ENCODE measurements at places on chromosomes 13 and 19.

DNA sequence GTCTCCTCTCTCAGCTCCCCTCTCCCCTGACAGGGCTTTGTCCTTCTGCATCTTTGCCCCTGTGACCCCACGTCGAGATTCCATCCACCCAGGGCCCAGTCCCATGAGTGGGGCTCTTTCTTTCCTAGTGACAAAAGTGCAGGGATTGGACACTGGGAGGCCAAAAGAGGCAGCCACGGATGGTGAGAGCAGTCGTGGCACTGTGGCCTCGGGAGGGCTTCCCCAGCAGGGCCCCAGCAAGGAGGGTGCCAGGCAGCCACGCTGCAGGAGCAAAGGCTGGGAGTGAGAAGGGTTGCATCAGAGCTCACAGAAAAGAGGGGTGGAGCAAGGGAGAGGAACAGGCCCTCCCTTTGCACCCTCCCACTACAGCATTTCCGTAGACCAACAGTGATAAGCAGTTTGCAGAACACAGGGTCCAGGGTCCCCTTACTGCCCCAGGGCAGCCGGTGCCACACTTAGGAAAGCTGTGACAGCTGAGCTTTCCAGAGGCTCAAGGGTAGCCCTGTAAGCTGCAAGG lies 4.9 kb downstream of the ZSCAN1 start:
- no peaks in the 10 kb centered on the region for H3K36me3 ChIP-seq
- no peak overlapping the region for H3K4me3 ChIP-seq
- H3K27ac ChIP-seq = no peak overlapping the region
- peaks cover under 1% of the 10 kb centered on the region for H3K4me1 ChIP-seq
- peaks cover 23% of the 10 kb centered on the region for H3K27me3 ChIP-seq

GRCh38 chr19:14440049-14440448 lies 6.9 kb downstream of the PKN1 start:
- no peak overlapping the region for H3K27ac ChIP-seq
- peaks cover 30% of the 10 kb centered on the region for H3K36me3 ChIP-seq
- peaks cover 24% of the 10 kb centered on the region for H3K4me1 ChIP-seq
- H3K27me3 ChIP-seq = no peaks in the 10 kb centered on the region

DNA sequence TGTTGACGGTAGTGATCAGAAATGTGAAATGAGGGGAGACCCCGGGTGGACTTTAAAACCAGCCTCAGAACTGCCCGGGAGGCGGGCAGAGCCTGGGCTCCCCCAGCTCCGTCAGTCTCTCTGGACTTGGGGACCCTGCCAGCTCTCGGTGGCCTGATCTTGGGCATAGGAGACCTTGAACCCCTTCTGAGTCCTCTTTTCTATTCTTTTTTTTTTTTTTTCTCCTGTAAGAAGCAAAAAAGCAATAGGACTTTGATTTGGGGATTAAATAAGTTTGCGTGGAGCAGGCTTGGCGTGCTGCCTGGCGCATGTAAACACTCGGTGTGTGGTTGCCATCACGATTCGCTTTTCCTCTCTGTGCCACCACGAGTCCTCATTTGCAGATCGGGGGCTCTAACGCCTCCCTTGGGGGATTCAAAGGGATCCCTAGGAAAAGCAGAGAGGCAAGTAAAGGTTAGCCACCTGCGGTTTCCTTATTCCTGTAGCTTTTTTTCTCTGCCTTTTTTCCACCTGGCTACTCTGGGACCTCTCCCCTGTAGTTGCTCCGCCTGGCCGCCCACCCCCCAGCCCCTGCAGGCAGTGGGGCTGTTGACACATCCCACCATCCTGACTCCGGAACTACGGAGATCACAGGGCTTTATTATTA lies 1.3 kb downstream of the SAFB start:
- DNase-seq = no peak
- peaks cover 37% of the 10 kb centered on the region for H3K36me3 ChIP-seq
- peaks cover 75% of the 10 kb centered on the region for H3K4me1 ChIP-seq
- peak overlapping the region; percentile 87 for H3K4me3 ChIP-seq

DNA sequence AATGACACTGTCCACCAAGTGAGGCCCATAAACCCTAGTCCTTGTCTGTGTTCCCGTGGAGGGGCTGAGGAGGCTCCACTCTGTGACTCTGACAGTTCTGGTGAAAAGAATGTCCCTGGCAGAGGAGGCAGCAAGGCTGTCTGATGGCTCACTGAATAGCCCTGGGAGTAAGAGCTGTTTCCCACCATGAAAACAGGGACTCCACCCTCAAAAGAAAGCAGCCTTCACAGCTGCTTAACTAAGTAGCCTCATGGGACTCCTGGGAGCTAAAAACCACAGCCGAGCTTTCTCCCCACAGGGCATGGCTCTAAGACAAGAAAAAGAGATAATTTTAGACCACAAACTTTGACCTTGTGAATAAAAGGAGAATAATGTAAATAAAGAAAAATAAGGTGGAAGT lies 135.1 kb upstream of the FRY start:
- H3K4me1 ChIP-seq = peaks cover 19% of the 10 kb centered on the region
- H3K4me3 ChIP-seq = no peak overlapping the region
- H3K36me3 ChIP-seq = no peaks in the 10 kb centered on the region
- no peak overlapping the region for H3K27ac ChIP-seq
- H3K27me3 ChIP-seq = no peaks in the 10 kb centered on the region
- DNase-seq = no peak

DNA sequence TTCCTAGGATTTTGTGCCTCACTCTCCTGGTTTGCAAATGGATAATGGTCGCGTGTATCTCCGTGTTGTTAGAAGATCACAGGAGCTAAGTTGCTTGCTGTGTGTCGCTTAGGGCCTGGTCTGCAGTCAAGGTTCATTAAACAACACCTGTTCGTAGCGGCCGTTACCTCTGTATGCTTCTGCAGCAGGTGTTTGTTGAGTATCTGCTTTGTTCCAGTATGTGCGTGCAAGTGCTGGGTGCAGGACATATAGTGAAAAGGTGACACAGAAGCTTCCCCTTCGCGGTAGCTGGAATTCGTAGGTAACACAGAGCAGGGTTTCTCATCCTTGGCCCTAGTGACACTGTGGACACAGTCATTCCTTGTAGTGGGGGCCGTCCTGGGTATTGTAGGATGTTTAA lies 5.4 kb downstream of the MED25 start:
- no peak overlapping the region for H3K27ac ChIP-seq
- peaks cover 16% of the 10 kb centered on the region for H3K4me1 ChIP-seq
- H3K4me3 ChIP-seq = no peak overlapping the region
- no peak for DNase-seq

GRCh38 chr13:64029343-64030093 lies 2613.9 kb upstream of the PCDH20 start:
- no peaks in the 10 kb centered on the region for H3K4me1 ChIP-seq
- no peak overlapping the region for H3K27ac ChIP-seq
- DNase-seq = no peak
- no peaks in the 10 kb centered on the region for H3K36me3 ChIP-seq

DNA sequence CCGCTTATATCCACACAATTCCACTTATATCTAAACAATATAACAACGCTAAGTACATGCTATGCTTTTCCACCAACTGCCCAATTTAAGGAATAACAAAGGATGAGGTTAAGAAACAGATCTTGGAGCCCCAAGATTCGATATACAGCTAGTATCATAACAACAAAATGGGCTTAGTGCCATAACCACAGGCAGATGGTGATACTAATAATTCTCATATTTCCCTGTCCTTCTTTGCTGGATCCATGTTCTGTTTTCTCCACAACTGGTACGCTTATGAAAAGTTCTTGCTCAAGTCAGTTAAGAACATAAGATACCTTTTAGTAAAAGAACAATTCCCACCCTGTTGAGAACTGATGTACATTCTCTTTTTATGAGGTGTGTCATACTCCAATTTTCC lies 33.9 kb downstream of the CAB39L start:
- no peak for DNase-seq
- no peak overlapping the region for H3K4me3 ChIP-seq
- peaks cover 2% of the 10 kb centered on the region for H3K4me1 ChIP-seq
- no peaks in the 10 kb centered on the region for H3K36me3 ChIP-seq
- H3K27ac ChIP-seq = no peak overlapping the region

- H3K27ac ChIP-seq = no peak overlapping the region
- H3K4me3 ChIP-seq = no peak overlapping the region
- DNase-seq = no peak
- H3K36me3 ChIP-seq = no peaks in the 10 kb centered on the region
- H3K27me3 ChIP-seq = peaks cover 51% of the 10 kb centered on the region
These were observed 6.1 kb downstream of the FLT3 start for GRCh38 chr13:28094306-28094705.

- H3K27me3 ChIP-seq = no peaks in the 10 kb centered on the region
- H3K4me1 ChIP-seq = no peaks in the 10 kb centered on the region
- no peak overlapping the region for H3K4me3 ChIP-seq
- H3K27ac ChIP-seq = no peak overlapping the region
- no peak for DNase-seq
These were observed 498.5 kb downstream of the DIAPH3 start for GRCh38 chr13:59665184-59665583.

GRCh38 chr13:55893540-55893939 lies 1247.2 kb upstream of the PRR20A start:
- H3K4me1 ChIP-seq = no peaks in the 10 kb centered on the region
- no peak overlapping the region for H3K27ac ChIP-seq
- no peaks in the 10 kb centered on the region for H3K27me3 ChIP-seq
- H3K4me3 ChIP-seq = no peak overlapping the region
- no peaks in the 10 kb centered on the region for H3K36me3 ChIP-seq

DNA sequence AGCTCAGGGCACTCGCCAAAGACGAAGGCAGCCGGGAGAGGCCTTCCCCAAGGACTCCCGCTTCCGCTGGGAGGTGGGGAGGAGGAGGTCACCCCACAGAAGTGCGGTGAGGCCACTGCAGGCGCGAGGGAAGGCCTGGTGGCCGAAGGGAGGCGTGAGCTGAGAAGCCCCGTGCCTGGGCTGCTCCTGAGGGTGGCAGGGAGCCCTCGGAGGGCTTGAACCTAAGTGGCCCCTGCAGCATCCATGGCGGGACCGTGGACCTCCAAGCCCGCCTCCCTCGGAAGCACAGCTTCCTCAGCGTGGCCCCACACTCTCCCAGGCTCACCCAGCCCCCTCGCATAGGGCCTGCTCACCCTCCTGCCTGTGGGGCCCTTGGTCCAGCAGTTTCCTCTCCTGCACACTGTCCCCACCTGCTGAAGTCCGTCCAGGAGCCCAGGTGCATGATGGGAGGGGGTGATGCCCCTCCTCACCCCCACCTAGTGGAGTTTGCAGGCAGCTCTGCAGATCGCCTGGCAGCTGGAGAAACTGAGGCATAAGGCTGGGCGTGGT lies 25.9 kb downstream of the EFNA2 start:
- H3K36me3 ChIP-seq = no peaks in the 10 kb centered on the region
- peaks cover 16% of the 10 kb centered on the region for H3K4me1 ChIP-seq
- no peak overlapping the region for H3K27ac ChIP-seq
- H3K4me3 ChIP-seq = no peak overlapping the region
- peaks cover 65% of the 10 kb centered on the region for H3K27me3 ChIP-seq

DNA sequence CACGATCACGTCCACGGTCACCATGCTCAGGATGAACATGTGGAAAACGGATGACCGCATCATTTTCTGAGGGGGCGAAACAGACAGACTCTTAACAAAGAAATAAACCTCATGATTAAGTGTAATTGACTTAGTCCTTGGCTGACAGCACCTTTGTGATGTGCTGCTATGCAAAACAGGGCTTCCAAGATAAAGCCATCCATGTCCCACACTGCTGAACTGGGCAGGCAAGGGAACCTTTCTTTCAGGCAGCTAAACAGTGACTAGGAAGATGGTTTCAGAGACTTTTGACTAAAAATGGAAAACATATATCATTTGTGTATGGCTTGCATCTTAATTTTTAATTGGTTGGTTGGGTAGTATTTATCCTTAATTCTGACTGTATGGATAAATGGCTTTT lies 157.8 kb downstream of the NALCN start:
- DNase-seq = no peak
- H3K4me1 ChIP-seq = no peaks in the 10 kb centered on the region
- H3K36me3 ChIP-seq = no peaks in the 10 kb centered on the region
- no peak overlapping the region for H3K27ac ChIP-seq

DNA sequence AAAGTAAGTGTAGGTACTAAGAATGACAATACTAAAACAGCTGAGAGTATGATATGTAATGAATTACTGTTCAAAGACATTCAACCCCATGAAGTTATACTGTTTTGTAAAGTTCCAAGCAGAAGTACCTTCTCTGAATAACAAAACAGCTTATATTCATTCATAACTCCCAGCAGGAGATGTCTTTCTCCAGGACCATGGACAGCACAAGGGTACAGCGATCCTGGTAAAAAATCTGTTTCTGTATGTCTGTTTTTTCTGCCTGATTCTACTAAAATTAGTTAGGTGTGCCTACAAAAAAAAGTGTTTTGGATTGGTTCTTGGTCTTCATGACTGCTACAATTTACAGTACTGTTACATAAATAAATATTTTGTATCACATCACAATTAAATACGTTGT lies 172.5 kb upstream of the SLITRK5 start:
- H3K27me3 ChIP-seq = no peaks in the 10 kb centered on the region
- H3K27ac ChIP-seq = no peak overlapping the region
- H3K4me1 ChIP-seq = no peaks in the 10 kb centered on the region
- H3K36me3 ChIP-seq = no peaks in the 10 kb centered on the region
- no peak for DNase-seq
- H3K4me3 ChIP-seq = no peak overlapping the region

DNA sequence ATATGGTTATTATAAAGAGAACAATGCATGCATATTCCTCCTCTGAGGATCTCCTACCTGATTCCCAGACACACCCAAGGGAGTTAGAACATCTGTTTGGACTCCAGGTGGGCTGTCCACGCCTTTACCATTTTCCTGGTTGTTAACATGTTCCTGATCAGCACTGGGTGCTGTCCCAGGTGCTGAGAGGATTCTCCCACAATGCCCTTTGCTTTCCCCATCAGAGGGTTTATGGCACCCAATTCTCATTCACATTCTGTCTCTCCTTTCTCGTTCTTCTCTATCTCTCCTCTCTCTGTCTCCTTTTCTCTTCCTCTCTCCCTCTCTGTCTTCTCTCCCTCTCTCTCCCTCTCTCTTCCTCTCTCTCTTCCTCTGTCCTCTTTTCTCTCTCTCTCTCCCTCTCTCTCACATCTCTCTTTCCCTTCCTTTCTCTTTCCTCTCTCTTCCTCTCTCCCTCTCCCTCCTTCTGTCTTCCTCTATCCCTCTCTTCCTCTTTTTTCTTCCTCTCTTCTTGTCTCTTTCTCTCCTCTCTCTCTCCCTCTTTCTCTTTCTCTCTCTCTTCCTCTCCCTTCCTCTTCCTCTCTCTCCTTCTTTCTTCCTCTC lies 3.3 kb upstream of the RDH13 start:
- DNase-seq = no peak
- peaks cover 37% of the 10 kb centered on the region for H3K27me3 ChIP-seq
- H3K4me1 ChIP-seq = peaks cover 25% of the 10 kb centered on the region
- H3K4me3 ChIP-seq = no peak overlapping the region
- no peak overlapping the region for H3K27ac ChIP-seq

- H3K27ac ChIP-seq = no peak overlapping the region
- H3K36me3 ChIP-seq = no peaks in the 10 kb centered on the region
- no peak overlapping the region for H3K4me3 ChIP-seq
- DNase-seq = no peak
- H3K27me3 ChIP-seq = no peaks in the 10 kb centered on the region
These were observed 20.0 kb downstream of the RAB20 start for GRCh38 chr13:110541526-110541920.
